AG10803 (cell line): ENCODE measurements at places on chromosomes 7 and 10.
A peak's percentile ranks its signal among the peaks of the same experiment; 100 is the strongest.

GRCh38 chr10:30724296-30724695, 94.7 kb upstream of the LYZL2 start:
- no peak for DNase-seq

GRCh38 chr10:36173364-36173763, 531.3 kb upstream of the FZD8 start:
- DNase-seq = no peak

DNA sequence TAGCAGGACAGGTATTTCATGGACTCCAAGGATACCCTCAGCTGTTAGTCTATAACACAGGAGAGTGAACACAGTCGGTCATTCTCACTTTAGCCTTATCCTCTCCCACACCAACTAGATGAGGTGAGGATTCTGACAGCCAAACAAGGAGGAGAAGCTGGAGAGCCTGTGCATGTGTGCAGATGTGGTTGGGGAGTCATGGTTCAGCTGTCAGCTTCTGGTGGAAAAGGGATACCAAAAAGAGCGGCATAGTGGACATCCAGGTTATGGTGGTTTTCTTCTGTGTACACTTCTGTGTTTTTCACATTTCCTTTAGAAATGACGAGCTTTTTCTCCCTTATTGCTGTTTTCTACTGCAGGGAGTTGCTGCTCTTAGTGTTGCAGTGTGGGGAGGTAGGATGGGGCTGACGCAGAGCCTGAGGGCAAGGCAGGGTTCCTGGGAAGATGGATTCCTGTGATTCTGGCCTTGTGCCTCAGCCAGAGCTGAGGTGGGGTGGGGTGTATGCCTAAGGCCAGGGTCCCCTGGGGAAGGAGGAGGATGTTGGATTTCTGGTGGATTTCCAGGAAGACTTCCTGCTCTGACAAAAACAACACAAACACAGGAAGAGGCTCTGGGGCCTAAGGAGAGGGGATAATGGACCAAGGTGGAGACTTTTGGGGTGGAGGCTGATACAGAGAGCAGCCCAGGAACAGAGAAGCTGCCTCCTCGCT, 26.6 kb downstream of the PLAU start:
- DNase-seq = no peak

DNA sequence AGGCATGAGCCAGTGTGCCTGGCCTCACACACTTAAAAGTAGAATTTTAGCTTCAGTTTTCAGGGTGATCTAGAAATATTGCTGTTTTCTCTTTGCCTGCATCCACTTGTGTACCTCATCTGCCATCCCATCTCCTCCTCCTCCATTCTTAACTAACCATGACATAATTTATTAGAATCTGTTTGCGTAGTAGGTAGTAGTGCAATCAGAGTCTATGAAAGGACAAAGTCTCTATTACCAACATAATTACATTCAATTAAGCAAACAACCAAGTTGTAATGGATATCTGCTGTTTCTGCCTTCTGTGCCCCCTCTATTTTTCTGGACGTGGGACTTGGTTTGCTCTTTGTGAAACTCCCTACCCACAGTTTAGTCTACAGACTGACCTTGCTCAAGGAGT, 72.9 kb downstream of the CDK14 start:
- no peak for DNase-seq

DNA sequence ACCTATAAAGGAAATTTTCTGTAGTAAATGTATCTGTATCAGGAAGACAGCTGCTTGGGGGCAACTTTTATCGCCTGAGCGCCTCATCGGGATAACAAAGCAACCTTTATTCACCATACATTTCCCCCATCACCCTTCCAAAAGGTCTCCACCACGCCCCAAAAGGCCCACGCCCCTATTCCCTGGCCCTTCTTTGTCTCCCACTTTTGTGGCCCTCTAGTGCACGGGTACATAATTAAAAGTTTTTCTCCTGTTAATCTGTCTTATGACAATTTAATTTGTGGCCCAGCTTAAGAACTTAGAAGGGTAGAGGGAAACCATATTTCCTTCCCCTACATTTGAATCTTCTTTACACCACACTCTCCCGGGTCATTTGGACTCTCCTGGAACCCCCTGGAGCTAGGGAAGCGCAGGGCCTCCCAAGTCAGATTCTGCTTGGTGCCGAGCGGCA, 625 bp downstream of the RP9 start:
- DNase-seq = peak; percentile 3

- no peak for DNase-seq
These were observed 442.3 kb upstream of the ZMIZ1 start for GRCh38 chr10:78626471-78626870.

GRCh38 chr10:114714281-114714741, 56.2 kb upstream of the ABLIM1 start:
- peak; percentile 68 for DNase-seq

DNA sequence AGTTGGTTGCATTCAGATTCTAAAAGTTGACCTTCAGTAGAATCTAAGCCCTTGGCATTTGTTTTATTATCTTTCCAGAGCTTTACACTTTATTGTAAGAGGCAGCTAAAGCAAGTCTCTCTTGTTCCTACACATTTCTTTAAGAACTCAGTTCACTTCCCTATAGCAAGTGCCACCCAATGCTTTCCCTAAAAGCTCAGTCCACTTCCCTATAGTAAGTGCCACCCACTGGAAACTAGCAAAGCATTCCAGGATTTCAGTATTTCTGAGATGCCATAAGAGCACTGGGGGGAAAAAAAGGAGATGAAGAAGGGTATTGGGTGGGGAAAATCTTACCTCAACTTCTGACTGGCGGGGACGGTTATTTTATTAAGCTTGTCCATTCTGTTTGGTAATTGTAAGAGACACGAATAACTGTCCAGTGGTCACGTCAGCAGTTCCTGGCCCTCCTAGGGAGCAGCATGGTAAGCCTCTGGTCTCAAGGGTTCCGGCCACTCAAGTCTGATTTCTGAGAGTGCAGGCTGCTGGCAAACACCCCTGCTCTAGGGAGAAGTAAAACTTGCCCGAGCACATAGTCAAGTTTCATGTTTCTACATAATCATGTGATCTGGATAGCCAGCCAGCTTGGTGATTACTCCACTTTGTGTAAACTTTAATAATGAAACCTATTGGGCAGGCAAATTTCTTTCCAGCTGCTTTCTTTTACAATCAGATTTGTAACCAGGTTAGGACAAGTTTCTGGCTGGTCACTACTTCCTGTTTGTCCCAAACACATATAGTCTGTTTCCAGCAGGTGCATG, at the start of gene BLNK:
Gene BLNK (minus strand): TSS at position 554 of the 800 bp plus-strand sequence. CDS start 171 bp downstream, at position 383.
- DNase-seq = peak; percentile 4

- DNase-seq = peak; percentile 30
These were observed 32.5 kb downstream of the ZNF438 start for GRCh38 chr10:30999070-30999712.

DNA sequence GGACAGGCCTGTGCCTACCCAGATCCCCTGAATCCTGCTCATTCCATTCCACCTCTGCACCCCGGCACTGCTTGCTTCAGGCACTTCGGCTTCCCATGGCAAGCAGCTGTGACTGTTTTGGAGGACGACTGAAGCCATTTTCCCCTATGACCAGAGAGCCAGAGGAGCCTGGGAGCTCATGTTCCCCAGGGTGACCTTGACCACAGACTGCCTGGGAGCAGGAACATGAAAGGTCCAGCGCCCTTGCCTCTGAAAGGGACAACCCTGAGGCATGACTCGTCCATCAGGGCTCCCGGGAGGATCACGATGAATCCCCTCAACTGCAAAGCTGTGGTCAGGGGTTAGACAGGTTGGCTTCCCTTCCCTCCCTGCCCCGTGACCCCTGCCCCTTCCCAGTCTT, 16.7 kb upstream of the HMX3 start:
- DNase-seq = no peak

GRCh38 chr10:123007558-123008354, 839 bp downstream of the IKZF5 start:
- peak; percentile 46 for DNase-seq

DNA sequence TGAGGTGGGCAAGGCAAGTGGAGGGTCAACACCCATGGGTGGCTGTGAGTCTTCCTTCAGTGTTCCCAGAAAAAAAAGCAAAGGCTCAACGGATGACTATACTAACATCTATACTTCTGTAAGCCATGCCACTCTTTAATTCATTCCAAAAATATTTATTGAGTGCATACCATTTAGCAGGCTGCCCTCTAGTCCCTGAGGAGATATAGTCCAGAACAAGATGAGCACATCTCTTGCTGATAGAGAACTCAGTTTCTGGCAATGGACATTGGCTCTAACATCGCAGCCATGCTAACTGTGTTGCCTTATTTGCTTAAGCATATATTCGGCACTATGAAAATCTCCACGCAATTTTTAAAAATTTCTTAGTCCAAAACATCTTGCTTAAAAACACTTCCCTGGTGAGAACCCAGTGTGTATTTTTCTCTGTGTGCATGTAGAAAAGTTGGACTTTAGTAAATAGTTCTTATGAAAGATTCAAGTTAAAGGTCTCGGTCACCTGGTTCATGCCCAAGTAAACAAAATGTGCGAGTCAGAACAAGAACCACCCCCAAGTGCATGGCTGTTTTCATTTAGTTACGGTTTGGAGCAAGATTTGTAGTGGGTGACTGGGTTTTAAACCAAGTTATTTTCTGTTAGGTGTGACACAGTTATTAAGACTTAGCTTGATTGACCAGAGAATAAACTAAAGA, 69.8 kb downstream of the MET start:
- peak; percentile 30 for DNase-seq

DNA sequence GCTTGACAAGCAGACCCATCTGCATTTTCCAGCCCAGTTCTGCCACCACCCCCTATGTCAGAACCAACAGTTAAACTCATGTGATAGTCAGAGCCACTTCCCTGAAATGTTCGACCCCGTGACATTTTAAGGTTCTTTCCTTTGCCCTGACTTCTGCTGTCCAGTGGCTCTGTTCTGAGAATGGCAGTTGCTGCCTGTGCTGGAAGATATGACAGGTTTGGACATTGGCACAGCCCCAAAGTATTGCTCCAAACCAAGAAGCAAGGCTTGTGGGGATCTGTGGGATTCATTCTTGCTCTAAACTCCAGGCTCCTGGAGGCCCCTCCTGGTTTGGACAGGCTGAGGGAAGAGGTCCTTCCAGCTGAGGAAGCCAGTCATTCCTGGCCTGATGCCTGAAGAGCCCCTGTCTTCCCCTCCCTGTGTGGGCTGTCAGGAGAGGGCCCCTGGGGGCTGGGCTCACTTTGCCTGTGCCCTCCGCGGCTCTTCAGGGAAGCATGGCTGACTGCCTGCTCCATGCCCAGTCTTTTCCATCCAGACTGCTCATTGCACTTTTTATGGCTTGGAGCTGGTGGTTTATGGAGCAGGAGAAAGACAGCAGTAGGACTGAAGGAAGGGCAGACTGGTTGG, 138.0 kb downstream of the CDH23 start:
- DNase-seq = no peak

DNA sequence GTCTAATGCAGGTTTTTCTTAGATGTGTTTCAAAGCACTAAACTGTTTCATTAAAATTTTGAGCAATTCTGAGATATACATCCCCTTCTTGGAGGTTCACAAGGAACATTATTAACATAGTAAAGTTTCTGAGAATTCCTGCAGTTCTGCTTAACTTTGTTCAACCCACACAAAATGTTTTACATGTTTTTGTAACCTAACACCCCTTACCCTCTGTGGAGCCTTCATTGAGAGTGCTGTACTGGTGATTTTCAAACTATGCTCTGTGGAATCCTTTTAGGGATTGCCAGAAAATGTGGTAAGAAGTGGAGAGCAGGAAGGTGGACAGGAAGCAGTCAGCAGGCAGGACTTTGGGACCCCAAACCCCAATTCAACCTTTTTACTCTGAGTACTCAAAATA, 53.6 kb upstream of the ABCB5 start:
- no peak for DNase-seq

GRCh38 chr7:101902680-101903514, 85.5 kb downstream of the CUX1 start:
- DNase-seq = no peak

DNA sequence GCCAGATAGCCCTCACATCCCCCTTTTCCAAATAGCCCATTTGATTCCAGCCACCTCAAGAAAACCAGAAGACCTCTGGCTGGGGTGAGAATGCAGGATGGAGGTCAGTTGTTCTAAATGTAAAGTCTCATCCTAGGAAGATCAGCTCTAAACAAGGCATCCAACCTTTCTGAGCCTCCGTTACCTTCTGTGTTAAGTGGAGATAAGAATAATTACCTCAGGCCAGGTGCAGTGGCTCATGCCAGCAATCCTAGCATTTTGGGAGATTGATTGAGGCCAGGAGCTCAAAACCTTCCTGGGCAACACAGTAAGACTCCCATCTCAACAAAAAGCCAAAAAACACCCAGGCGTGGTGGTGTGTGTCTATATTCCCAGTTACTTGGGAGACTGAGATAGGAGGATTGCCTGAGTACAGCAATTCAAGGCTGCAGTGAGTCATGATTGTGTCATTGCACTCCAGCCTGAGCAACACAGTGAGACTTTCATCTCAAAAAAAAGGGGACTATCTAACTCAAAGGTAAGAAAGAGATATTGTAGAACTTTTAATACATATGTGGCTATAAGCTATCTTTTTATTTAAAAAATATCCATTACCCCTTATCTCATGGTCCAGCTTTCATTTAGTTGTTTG, 43.5 kb downstream of the PRTFDC1 start:
- peak; percentile 61 for DNase-seq

DNA sequence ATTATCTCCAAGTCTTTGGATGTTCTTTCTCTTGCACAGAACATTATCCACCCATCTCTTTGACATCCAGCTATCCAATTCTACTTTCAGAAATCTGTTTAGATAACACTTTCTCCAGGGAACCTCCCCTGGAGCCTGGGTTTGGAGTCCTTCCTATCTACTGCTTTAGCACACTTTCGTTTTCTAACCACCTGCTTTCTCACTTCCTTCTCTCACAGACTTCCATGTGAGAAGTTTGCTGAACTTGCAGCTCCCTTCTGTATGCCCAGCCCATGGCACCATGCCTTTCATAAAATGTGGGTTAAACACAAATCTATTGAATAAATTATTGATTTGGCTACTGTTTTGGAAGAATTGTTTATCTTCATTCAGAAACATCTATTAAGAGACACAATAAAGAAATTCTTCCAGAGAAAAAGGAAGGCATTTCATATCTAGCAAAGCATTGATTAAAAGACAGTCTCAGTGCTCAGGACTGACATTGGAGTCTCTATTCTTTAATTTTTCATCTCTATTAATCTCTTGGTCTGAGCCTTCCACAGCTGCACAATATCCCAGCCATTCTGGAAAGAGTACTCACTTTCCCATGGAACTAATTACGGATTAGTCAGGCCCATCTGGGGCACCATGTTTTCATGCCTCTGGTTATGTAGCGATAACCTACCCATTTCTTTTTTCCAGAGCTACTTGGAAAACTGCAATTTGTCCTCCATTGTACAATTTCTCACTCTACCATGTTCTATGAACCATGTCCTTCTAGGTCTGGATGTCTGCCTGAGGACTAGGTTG, 1077.3 kb downstream of the SORCS3 start:
- DNase-seq = no peak

GRCh38 chr10:115049960-115050359, 43.2 kb upstream of the ATRNL1 start:
- peak; percentile 26 for DNase-seq

- DNase-seq = peak; percentile 68
These were observed 86.5 kb upstream of the GRB10 start for GRCh38 chr7:50869108-50869725.

GRCh38 chr10:8670461-8670860, 616.0 kb downstream of the GATA3 start:
- no peak for DNase-seq

GRCh38 chr7:99008181-99008631, 129.9 kb downstream of the TRRAP start:
- DNase-seq = no peak
